ENCODE measurements at places on chromosomes 7 and 10. TPM values are rescaled to one million over a fixed set of nuclear protein-coding genes. Genes with fewer than 3 reads are reported as not detected.

TAS2R4 gene
- total RNA-seq: 1.1 TPM

DNA sequence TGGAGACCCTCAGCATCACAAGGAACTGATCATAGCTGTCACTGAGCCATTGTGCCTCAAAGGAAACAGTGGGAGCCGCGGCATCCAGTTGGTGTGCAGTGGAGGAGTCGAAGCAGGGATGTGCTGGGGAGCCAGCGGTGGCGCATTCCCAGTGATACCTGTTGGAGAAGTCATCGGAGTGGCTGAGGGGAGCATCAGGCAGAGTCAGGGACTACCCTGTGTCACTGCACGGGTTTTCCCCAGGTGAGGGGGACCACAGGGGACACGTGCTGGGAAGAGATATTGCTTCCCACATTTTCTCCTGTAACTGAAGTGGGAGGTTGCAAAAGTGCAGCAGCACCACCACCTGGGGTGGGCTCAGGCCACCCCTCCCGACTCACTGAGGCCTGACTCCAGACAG lies 57.7 kb downstream of the PKD1L1 start:
- DNase-seq: no peak

DNA sequence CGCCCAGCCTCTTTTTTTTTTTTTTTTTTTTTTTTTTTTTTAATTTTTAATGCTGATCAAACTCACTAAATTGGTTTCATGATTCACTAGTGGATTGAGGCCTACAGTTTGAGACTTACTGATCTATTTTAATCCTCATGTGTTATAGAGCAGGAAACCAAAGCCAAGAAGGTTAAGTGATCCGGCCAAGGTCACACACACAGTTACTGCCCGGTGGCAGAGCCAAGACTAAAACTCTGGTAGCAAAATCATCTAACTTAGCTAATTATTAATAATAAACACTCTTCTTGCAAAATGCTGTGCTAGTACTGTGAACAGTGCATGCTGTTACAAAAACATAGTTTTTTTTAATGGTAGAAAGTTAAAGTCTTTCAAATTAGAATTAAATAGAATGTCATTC lies 188.3 kb upstream of the NFE2L3 start:
- DNase-seq: no peak

WDFY4 gene
- total RNA-seq: 0.25 TPM

- peak; percentile 60 for DNase-seq
These were observed 456.2 kb downstream of the REEP3 start for GRCh38 chr10:63977329-63977923.

- no peak for DNase-seq
These were observed 437.6 kb upstream of the ZMIZ1 start for GRCh38 chr10:78630944-78631838.

CPVL gene
- 43.8 TPM for total RNA-seq

OR2A12 gene
- not detected for total RNA-seq

GRCh38 chr7:64849250-64849923 lies 53.7 kb upstream of the ZNF273 start:
- DNase-seq: no peak

OR6V1 gene
- total RNA-seq: not detected

- DNase-seq: no peak
These were observed 963.2 kb upstream of the CELF2 start for GRCh38 chr10:10054466-10054865.

DNA sequence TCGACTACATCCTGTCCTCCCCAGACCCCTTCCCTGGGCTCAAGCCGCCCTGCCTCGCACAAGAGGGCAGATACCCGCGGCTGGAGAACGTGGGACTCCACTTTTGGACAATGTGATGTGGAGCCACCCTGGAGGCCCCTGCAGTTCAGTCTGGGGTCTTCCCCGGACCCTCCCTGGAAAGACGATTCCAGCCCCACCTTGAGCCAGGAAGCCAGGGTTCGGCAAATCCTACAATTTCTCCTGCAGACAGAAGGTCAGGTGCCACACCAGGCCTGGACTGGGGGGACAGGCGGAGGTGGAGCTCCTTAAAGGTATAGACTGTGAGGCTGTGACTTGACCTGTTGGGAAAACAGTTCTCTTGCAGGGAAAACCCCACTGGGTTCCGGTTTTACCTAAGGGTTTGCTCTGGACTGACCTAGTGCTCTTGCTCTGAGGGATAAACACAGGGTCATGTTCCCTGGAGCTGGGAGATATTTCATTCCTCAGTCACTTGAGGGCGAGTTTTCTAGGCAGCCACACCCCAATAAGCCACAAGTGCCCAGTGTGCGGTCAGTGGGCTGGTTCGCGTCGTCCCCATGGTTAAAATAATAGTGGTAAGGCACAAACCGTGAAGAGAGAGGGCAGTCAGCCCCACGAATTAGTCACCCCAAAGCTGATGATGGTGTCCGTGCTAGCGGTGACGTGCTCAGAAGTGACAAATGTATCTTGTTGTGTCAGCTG lies 1.6 kb downstream of the FOXL3 start:
- DNase-seq: no peak

DNA sequence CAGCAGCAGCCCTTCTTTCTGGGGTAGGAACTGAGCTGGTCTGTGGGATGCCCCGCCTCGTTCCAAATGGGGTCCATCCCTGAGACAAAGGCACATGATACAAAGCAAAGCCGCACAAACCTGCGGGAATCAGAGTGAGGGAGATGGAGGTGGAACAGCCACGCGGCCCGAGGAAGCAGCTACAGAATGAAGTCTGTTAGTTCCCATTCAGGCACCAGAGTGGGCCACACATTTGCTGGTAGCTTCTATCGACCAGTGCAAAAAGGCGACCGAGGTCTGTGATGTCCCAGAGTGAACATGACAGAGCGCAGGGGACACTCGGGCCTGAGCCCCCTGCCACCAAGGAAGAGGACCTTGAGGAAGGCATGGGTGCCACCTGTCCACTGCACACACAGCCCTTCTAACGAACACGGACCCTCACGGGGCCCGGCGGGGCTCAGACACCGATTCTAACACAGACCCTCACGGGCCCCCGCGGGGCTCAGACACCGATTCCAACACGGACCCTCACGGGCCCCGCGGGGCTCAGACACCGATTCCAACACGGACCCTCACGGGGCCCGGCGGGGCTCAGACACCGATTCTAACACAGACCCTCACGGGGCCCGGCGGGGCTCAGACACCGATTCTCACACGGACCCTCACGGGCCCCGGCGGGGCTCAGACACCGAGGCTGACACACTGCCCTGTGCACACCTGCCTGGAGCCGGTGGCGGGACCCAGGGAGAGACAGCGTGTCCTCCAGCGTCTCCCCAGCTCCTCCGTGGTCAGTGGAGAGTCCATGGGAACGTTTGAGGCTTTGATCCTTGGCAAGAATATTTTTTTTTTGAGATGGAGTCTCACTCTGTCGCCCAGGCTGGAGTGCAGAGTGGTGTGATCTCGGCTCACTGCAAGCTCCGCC lies 32.8 kb upstream of the FAM20C start:
- DNase-seq: no peak

DNA sequence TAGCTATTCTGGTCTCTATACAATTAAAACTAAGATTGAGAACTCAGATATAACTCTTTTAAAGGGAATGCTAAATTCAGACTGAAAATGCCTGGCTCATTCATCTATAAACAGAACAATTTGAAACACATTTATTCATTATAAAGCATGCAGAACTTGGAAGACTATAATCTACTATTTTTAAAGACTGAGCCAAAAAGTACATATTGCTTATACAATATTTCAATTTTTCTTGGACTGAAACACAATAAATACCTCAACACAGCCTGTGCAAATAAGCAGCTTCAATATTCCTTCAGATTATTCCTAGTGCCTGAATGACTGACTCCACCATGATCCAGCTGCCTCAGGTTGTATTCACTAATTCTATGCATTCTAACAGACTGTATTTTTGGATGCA lies 15.5 kb upstream of the PHYH start:
- DNase-seq: no peak

DNA sequence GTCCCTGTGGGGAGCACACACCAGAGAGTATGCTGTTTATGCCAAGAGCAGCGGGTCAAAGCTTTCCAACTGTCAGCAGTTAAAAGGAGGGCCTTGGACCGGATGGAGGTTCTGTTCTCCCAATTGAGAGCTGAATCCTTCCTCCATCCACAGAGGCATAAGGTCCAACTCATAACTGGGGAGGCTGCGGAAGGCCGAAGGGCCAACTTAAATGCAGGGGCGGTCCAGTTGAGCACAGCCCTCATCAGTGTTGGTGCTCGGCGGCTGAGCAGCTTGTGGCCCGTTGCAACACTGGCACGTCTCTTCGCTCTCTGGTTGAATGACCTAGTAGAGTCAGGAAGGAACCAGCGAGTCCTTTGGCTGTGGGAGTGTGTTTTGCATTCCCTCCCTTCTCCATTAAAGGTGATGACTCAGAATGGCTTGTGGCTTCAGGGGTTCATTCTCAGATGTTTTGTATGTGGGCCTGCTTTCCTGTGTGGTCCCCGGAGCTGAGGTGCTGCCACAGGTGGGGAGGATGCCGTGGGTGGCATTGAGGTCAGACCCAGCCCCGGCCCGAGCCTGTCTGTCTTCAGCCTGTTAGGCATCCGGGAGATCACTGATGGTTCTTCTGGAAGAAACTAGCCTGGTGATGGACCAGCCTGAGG lies 44.8 kb upstream of the DMBT1 start:
- no peak for DNase-seq

DNA sequence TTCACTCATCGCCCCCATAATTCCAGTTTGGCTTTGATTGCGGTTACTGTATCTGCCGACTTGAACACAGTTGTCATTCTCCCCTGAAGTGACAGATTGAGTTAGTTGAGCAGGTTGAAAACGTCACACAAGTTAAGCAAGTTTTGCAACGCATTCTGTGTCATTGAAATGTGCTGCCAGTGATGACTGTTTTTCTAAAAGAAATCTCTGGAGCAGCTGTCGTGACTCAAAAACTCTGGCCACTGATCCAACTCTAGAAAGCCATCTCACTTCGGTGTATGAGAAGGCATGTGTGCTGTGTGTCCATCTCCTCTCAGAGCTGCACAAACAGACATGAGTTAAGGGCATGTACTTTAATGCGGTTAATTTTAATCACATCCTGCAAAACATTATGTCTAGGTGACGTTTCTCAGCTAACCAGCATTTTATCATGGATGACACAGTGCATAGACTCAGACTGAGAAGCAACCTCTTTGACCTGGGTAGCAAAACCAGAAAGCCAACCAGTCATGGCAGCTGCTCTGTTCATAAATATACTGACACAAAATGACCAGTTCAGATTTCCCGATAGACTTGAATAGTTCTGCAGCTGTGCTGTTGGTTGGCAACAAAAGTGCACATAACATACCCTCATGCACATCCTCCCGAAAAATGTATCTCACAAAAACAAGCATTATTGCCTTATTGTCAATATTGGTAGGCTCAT lies 69.3 kb downstream of the CSTF2T start:
- no peak for DNase-seq

DNA sequence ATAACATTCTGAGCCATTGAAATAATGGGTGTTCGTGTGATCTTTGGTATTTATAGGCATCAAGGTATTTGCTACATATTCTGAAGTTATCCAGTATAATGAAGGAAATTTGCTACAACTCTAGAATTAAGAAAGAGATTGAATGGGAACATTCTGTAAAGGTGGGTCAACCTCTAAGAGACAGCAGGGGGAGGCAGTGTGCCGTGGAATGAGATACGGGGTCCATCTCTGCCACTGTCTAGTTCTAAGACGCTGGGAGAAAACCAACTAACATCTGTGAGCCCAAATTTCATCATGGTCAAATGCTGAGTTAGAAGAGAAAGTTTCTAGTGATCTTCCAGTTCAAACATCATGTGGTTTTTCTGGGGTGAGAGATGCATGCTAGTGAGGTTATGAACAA lies 368.9 kb downstream of the SORCS1 start:
- peak; percentile 48 for DNase-seq

GSDME gene
- total RNA-seq: 5.8 TPM

CPEB3 gene
- total RNA-seq: 2.4 TPM

- DNase-seq: no peak
These were observed 84.9 kb downstream of the NHLRC2 start for GRCh38 chr10:113939212-113939860.

CHCHD3 gene
- 105 TPM for total RNA-seq

GRCh38 chr10:127942811-127943210 lies 35.9 kb downstream of the PTPRE start:
- DNase-seq: no peak

NAT16 gene
- 0.62 TPM for total RNA-seq

DNA sequence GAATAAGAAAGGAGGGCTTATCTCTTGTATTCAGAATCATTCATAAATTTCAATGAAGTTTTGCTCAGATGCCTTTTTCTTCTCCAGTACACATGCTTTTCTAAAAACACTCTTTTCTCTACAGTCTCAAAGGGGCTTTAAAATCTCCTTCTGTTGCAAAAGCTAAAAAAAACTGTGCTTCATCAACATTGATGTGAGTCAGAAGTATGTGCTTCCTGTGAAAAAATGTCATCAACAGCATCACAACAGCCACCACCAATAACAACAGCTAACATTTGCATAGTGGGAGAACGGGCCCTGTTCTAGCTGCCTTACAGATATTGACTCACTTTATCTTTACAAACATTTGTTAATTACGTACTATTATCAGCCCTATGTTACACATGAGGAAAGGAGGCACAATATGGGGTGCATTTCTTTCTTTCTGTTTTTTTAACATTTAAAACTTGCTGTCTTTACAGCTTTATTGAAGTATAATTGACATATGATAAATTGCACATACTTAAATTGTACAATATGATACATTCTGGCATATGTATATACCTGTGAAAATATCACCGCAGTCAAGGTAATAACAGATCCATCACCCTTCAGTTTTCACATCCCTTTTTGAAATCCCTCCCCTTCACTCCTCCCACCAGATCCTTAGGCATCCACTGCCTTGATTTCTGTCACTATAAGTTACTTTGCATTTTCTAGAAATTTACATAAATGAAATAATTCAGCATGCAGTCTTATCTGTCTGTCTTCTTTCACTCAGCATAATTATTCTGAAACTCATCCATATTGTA lies 1605.4 kb upstream of the LRRTM3 start:
- no peak for DNase-seq

STEAP1 gene
- 2.4 TPM for total RNA-seq

GRCh38 chr7:145915679-145916078 lies 200.9 kb upstream of the CNTNAP2 start:
- DNase-seq: no peak

C10orf143 gene
- total RNA-seq: 1.9 TPM

DNA sequence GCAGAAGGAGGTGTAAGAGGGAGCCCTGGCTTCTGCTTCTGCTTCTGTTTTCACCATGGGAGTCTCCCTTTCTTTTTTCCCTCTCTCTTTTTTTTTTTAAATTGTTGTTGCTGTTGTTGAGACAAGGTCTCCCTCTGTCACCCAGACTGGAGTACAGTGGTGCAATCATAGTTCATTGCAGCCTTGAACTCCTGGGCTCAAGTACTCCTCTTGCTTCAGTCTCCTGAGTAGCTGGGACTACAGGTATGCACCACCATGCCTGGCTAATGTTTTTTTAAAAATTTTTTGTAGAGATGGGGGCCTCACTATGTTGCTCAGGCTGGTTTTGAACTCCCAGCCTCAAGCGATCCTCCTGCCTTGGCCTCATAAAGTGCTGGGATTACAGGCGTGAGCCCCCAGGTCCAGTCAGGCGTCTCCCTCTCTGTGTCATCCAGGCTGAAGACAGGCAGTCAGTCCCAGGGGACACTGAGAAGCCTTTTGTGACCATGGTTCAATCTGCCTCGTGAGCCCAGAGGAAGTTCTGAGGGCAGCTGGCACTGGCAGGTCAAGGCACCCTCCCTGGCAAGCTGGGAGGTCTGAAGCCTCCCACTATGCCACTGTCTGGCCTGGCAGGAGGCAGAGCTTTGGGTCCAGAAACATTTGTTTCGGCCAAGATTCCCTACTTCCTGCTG lies 33.6 kb upstream of the NPFFR1 start:
- no peak for DNase-seq

- DNase-seq: peak; percentile 59
These were observed 83.3 kb upstream of the DNAJC1 start for GRCh38 chr10:22086730-22087401.

Measured in WTC11 (cell line).